ENCODE measurements at places on chromosomes 13 and 19. TPM values are rescaled to one million over a fixed set of nuclear protein-coding genes. Genes with fewer than 3 reads are reported as not detected.

IGFL3 gene
- total RNA-seq, result not detected

F2RL3 gene
- not detected for total RNA-seq

CKM gene
- not detected for total RNA-seq

ATP4B gene
- total RNA-seq, result not detected

SIGLEC8 gene
- total RNA-seq, result 0.13 TPM

NAPA gene
- 68.7 TPM for total RNA-seq

Data from activated T-helper 1 cell treated with anti-CD3 and anti-CD28 coated beads, Interleukin-12 subunit alpha, Interleukin-12 subunit beta, Interleukin-2, Interleukin-4 antibody, amounts not matched to agents 30 ng/mL and 10 ng/mL and 1 ng/mL, durations not matched to agents 14 hours and 24 hours and 36 hours (primary cell).